RWPE1 (cell line): ENCODE measurements at places on chromosomes 7 and 10.

- DNase-seq, result no peak
Observed at GRCh38 chr10:99426689-99427088, 3.7 kb downstream of the GOT1 start.

DNA sequence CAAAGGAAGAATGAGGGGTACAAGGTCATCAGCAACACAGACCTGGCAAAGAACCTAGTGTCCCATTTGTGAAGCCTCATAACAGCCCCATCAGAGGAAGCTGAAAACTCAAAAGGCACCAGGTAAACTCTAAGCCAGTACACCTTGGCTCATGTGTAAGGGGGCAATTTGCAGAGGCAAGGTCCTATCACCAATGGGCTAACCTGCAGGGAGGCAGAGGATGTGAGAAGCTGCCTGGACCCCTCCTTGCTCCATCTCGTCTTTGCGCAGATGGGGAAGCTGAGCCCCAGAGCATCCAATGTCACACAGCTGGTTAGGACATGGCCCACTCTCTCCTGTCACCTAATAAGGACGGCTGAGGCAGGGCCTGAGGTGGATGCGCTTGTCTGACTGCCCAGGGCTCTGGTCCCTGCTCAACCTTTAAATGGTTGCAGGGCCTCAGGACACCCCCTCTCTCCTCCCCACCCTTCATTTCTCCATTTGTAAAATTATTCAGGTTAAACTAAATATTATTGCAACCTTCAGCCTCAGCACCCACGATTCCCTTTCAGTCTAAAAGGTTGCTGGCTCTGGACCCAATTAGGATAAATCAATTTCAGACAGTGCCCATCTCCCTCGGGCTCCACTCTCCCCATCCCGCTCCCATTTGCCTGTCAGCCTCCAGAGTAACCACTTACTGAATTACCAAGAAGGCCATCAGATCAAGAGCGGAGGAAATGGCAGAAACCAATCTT lies 135.3 kb downstream of the OAT start:
- no peak for DNase-seq

GRCh38 chr10:93115661-93116383 lies 42.1 kb downstream of the CYP26A1 start:
- DNase-seq, result peak; percentile 76

DNA sequence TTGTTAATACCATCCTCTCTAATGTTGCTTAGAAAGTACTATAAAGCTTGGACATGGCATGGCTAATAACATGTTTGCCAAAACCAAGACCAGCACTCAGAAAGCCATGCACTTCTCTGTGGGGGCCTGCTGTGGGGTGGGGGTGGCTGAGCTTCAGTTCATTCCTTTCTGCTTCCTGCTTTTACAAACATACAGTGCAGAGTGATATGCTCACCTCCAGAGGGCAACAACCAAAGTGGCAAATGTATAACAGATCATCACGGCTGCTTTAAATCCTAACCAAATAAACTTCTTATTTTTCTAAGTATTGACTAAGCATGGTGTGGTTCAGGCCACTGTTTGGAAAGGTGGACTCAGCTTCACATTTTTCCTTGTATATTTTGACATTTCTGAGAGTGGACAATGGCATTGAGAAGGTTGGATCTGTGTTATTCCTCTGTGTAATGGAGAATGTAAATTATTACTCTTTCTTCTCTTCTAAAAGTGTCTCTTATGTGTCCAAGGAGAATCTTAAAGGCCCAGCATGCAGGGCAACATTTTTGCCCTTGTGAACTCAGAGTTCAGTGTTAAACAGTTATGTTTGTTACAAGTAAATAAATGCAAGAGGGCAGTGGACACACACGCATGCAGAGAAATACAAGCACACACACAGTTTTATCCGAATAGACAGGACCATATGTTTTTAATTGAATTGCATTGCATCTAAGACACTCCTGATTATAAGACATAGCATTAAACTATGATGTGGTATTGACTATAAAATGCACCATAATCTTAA lies 186.1 kb downstream of the HERPUD2 start:
- no peak for DNase-seq

- DNase-seq, result peak; percentile 44
Observed at GRCh38 chr7:83148776-83149175, 13.9 kb downstream of the PCLO start.

- DNase-seq, result no peak
Observed at GRCh38 chr10:42637648-42638054, 719 bp downstream of the ZNF33B start.

DNA sequence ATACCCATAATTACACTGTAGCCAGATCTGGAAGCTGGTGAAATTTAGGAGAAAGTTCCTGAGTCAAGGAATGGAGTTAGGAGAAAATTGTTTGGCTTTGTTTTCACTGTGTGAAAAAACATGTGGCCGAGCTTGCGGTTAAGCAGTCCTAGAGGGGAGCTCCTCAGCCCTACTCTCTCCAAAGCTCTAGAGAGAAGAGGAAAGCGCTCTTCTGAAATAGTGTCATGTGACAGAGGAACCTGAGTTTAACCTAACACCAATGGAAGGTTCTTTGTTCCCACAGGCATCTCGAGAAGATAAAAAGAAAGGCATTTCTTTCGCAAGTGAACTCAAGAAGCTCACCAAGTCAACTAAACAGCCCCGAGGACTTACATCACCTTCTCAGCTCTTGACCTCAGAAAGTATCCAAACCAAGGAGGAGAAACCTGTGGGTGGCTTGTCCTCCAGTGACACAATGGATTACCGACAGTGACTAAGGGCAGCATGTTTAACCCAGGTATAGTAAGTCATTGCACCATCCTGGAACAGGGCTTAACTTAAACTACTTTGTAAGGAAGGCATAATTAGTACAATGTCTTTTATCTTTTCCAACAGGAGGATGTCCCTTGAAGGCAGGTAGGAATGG lies 38.0 kb downstream of the NOC3L start:
- no peak for DNase-seq
